ENCODE measurements at places on chromosomes 4 and X.

DNA sequence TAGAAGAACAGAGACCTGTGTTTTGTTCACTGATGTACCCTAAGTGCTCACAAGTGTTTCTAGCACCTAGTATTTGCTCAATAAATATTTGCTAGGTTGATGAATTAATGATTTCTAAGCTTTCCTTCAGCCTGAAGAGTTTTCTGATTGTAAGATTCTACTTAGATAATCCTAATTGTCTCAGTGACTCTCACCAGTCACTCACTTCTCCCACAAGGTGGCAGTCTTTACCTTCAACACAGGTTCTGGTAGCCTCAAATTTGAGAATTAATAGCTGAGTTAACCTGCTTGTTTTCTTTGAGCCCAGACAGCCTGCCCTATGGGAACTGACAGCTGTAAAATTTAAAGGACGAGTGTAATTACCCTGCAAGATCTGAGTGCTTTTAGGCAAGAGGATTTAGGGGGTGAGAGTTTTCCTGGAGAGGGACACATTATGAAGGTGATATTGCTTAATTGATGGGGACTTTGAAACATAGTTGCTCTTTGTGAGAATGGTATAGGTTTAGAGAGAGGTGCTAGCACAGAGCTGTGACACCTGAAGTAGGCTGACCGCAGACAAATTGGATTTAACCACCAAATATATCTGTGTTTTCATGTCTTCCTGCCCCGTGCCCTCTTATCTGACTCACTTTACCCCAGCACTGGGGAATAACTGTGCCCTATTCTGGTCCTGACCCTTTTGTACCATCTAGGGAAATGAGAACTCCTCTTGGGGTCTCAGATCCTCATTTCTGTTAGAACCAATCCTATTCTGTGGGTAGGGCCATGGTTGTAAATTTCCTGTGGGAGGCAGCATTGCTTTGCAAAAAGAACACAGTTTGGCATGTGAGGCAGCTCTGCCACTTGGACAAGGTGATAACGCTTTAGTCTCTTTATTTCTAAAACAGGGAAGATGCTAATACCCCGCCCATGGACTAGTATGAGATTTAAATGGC is 27.7 kb downstream of the CD38 start:
- peak; percentile 22 for DNase-seq

- DNase-seq: no peak
Measured at GRCh38 chr4:148540622-148541326, 98.6 kb upstream of the NR3C2 start.

DNA sequence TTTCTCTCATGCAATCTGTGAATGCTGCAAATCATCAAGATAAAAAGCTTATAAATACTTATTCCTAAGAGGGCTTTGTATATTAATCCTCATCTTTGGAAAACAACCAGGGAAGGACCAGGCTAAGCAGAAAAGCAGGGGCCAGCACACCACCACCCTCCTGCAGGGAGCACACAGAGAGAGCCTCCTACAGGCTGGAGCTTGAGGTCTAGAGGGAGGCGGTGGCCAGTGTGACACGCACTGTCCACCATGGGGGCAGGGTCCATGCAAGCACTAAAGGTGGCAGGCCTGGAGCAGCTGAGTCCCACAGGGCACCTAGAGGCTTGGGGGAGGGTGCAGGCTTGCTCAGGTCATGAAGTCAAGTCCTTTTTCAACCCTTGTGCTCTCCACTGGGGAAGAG is 236.9 kb downstream of the TACR3 start:
- no peak for DNase-seq

- DNase-seq: no peak
Measured at GRCh38 chrX:17017134-17017533, 70.7 kb downstream of the REPS2 start.

DNA sequence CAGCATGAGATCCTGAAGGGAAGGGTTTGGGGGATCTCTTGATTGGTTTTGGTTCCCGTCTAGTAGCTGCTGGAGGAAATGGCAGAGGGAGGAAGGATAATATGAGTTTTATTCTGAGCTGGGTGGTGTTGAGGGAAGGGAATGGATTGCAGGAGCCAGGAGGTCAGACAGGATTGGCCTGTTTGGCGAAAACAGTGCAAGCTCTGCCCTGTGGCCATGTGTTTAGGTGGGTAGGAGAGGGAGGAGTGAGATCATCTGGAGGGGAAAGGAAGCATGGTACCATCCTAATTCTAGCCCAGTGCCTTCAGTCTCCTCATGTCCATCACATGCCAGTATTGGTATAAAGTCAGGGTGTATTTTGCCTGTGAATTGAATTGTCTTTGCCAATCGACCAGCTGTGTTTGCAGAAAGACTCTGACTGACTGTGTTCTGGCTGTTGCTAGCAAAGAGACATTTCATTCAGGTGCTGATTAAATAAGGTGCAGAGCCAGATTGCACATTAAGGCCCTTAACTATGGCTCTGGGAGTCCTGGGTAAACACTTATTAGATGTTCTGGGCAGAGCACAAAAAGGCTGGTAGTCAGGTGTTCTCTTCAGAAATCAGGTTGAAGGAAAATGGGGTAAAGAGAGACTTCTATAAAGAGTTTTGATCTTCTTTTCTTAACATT is 10.0 kb downstream of the TMEM164 start:
- no peak for DNase-seq

DNA sequence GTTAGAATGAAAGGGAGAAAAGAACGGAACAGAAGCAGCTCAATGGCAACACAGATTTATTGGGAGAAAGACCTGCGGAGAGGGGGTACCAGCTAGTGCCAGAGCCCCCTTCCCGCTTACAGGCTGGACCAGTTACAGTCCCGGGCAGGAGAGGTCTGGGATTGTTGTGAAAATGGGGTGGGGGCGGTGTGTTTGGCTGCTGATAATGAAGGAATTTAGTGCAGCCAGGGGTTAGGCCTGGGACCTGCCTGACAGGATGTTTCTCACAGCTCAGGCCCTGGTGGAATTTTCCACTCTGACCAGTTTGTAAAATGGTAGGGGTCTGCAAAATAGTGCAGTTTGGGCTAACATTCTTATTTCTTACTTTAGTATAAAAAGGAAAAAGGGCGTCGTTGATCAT is 75.4 kb upstream of the SPIN4 start:
- DNase-seq: no peak

GRCh38 chr4:94459462-94460161 is 7.9 kb downstream of the PDLIM5 start:
- no peak for DNase-seq

GRCh38 chr4:141020801-141021261 is 112.4 kb downstream of the RNF150 start:
- DNase-seq: no peak

- DNase-seq: no peak
Measured at GRCh38 chr4:152973629-152974467, 37.7 kb downstream of the FHDC1 start.

DNA sequence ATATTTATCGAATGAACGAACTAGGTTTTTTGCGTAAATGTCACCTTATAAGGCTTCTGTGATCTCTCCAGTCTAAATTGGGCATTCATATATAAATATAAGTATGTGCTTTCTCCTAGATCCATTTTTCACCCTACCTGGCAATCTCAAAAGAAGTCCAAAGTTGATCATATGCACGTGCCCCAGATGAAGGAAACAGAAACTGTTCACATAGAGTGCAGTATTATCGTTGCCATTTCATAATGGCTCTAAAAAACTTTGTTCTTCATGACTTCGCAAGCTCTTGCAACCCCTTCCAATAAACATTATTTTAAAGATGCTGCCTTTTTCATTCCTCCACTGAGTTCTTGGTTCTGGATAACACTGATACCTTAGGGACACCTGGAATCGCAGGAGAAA is 708 bp downstream of the INTS12 start:
- DNase-seq: no peak

DNA sequence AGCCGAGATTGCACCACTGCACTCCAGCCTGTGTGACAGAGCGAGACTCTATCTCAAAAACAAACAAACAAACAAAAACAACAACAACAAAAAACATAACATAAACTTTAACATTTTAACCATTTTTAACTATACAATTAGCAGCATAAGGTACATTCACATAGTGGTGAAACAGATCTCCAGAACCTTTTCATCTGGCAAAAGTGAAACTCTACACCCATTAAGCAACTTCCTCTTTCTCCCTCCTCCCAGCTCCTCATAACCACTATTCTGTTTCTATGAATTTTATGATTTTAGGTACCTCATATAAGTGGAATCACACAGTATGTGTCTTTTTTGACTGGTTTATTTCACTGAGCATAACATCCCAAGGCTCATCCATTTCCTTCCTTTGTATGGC is 103.6 kb downstream of the FAM13A start:
- no peak for DNase-seq

- DNase-seq: no peak
Measured at GRCh38 chrX:19698122-19698521, 182.8 kb upstream of the MAP3K15 start.
